ENCODE measurements at places on chromosomes 1 and 21.

DNA sequence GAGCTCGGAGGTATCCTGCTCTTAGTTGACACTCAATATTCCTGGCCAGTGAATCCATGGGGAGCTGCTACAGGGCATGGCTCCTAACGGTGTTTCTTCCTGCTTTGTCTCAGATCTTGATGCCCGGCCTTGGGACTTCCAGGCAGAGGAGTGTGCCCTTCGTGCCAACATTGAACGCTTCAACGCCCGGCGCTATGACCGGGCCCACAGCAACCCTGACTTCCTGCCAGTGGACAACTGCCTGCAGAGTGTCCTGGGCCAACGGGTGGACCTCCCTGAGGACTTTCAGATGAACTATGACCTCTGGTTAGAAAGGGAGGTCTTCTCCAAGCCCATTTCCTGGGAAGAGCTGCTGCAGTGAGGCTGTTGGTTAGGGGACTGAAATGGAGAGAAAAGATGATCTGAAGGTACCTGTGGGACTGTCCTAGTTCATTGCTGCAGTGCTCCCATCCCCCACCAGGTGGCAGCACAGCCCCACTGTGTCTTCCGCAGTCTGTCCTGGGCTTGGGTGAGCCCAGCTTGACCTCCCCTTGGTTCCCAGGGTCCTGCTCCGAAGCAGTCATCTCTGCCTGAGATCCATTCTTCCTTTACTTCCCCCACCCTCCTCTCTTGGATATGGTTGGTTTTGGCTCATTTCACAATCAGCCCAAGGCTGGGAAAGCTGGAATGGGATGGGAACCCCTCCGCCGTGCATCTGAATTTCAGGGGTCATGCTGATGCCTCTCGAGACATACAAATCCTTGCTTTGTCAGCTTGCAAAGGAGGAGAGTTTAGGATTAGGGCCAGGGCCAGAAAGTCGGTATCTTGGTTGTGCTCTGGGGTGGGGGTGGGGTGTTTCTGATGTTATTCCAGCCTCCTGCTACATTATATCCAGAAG lies 16.7 kb downstream of the ALX3 start:
- no peak for DNase-seq

- DNase-seq = peak; percentile 32
Measured at GRCh38 chr1:18646091-18646785, 15.6 kb downstream of the PAX7 start.

- peak; percentile 68 for DNase-seq
Measured at GRCh38 chr1:156140879-156141707, 12.3 kb upstream of the SEMA4A start.

GRCh38 chr1:60423146-60423780 lies 349.7 kb upstream of the C1orf87 start:
- no peak for DNase-seq

DNA sequence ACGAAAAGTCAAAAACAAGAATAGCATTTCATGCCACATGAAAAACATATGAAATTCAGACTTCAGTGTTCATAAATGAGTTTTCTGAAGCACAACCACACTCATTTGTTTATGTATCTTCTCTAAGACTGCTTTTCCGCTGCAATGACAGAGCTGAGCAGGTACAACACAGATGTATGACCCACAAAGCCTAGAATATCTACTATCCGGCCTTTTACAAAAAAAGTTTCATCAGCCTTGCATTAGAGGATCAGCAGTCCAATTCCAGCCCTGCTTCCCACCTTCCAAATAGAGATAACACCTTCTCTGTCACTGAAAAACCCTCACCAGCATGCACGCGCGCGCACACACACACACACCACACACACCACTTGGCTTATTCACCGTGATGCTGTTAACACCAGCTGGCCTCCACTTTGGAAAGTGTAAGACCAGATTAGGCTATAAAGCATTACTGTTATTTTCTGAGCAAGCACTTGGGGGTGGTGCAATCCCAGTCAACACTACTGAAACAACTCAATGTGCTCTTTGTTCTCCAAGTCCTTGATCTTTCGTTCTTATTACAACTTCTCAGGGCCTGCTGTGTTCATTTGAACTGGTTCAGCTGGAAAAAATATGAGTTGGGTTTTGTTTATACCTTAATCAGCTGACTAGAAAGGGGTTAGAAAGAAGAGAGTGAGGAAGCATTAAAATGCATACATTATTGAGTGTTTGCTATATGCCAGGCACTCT lies 90.0 kb downstream of the GLUL start:
- DNase-seq = no peak

GRCh38 chr1:162703708-162704107 lies 71.4 kb downstream of the DDR2 start:
- no peak for DNase-seq

GRCh38 chr21:44337941-44338895 lies 972 bp downstream of the CFAP410 start:
- DNase-seq = peak; percentile 73

- no peak for DNase-seq
Measured at GRCh38 chr1:91817211-91817905, 68.6 kb downstream of the TGFBR3 start.

DNA sequence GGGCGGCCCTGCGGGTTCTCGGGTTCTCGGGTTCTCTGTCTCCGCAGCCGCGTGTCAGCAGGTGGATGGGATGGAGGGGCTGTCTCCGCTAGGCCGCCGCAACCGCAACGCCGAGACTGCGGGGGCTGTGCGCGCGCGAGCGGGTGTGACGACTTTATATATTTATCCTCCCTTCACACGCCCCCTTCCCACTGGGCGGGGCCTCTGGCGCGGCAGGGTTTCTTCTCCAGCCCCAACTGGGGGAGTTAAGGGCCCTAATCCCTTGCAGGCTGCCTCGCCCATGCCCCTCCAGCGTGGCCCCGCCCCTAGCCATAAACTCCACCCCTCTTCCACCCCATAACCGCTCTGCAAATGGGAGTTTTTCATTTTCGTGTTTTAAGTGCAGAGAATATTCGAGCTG lies 3.4 kb downstream of the IGSF21 start:
- peak; percentile 21 for DNase-seq

GRCh38 chr21:37593740-37594471 lies 227.3 kb downstream of the DYRK1A start:
- no peak for DNase-seq

- peak; percentile 59 for DNase-seq
Measured at GRCh38 chr1:60746278-60746791, 336.0 kb upstream of the NFIA start.

DNA sequence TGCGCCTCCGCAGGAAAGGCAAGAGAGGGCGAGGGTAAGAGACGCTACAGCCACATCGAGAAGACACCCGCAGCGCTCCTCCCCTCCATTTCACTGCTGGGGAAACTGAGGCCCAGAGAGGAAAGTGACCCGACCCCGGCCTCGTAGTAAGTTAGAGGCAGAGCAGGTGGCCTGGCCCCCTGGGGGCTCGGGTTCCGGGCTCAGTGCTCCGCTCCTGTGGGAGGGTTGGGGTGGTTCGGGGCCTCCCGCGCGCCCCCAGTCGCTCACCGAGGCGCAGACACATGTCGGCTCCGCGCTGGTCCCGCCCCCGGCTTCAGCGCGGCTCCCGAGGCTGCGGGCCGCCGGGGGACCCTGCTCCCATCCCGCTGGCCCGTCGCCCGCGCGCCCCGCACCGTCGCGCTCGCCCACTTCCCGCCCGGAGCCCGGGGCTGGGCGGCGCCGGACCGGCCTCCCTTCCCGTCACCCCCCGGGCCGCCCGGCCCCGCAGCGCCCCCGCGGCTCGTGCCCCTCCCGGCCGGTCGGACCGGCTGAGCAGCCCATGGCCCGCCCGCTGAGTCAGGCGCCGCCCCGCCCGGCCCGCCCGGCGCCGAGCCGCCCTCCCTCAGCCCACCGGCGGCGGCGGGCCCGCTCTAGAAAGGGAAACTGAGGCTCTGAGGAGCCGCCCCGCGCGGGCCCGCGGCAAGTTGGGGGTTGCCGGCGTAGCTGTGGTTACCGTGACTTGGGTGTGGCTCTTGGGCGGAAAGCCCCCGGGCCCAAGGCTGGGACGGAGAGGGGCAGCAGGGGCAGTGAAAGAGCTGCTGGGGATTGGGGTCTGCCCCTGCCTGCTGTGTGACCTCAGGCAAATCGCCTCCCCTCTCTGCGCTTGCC lies at the start of gene TMEM54:
TSS of gene TMEM54 (minus strand) at position 434 of the 867 bp plus-strand sequence. CDS start at position 283, 151 bp downstream.
- peak; percentile 33 for DNase-seq

GRCh38 chr1:201252944-201253371 lies 30.3 kb upstream of the PKP1 start:
- no peak for DNase-seq

DNA sequence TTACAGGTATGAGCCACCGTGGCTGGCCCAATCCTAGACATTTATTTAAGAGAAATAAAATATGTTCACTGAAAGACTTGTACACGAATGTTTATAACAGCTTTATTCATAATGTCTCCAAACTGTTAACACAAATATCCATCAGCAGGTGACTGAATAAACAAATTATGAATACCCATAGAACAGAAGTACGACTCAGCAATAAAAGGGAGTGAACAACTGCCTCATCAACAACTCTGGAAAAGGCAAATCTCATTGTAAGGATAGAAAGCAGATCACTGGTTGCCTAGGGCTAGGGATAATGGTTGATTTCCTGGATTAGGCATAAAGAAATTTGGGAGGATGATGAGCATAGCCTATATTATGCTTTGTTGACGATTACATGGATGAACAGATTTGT lies 41.7 kb downstream of the GABPA start:
- DNase-seq = no peak

DNA sequence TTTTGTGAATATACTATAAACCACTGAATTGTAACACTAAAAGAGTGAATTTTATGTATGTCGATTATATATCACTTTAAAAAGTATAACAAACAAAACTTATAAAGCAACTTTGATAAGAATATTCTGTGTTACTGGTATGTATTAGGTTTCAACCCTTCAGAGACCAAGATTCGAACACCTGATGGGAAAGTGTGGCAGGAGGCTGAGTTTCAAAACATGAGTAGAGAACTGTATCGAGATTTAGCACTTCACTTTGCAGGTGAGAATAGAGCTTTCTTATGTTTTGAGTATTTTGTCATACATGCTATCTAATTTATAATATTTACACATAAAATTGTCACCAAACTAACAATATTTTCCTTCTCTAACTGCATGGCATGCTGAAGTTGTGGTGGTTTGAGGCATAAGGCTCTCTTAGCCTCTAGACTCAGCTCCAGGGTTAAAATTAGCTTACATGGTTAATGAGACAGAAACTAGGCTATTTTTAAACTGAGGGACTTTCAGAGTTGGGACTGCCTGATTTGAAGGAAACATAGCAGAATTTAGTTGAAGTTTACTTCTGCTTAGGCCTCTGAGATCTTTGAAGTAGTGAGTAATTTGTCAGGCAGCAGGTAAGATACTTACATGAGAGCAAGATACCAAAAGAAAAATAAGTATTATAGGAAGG lies 48.6 kb downstream of the CEP350 start:
- no peak for DNase-seq

GRCh38 chr1:75764057-75764655 lies 21.9 kb upstream of the RABGGTB start:
- DNase-seq = no peak

DNA sequence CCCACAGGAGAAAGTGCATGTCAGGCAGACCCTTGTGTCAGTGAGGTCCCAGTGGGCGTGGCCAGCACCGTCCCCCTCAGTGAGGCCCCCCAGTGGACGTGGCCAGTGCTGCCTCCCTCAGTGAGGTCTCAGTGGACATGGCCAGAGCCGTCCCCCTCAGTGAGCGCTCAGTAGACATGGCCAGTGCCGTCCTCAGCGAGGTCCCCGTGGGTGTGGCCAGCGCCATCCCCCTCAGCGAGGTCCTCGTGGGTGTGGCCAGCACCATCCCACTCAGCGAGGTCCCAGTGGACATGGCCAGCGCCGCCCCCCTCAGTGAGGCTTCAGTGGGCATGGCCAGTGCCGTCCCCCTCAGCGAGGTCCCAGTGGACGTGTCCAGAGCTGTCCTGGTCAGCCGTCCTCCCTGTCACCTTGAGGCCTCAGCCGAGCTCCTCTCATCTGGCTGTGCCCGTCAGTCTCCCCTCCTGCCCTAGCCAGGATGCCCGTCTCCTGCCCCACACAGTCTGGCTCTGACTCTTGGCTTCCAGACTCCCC lies 35.5 kb downstream of the PDE9A start:
- no peak for DNase-seq

- no peak for DNase-seq
Measured at GRCh38 chr1:47337350-47337749, 3.8 kb downstream of the CMPK1 start.

DNA sequence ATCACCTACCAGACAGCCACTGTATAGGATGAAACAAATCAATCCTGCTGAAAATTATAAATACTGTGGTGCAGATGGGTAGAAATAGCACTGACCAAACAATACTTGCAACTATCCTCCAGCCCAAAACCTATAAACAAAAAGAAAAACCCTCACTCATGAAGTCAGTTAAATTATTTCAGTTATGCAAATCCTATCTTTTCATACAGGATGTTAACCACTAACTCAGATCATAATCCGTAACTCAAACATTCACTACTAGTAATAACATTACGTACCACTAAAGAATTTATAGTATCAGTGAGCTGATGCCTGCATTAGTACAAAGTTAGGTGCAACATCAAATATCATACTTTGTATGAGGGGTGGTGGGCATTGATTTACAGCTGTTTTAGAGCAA lies 2.6 kb downstream of the NDC1 start:
- no peak for DNase-seq

DNA sequence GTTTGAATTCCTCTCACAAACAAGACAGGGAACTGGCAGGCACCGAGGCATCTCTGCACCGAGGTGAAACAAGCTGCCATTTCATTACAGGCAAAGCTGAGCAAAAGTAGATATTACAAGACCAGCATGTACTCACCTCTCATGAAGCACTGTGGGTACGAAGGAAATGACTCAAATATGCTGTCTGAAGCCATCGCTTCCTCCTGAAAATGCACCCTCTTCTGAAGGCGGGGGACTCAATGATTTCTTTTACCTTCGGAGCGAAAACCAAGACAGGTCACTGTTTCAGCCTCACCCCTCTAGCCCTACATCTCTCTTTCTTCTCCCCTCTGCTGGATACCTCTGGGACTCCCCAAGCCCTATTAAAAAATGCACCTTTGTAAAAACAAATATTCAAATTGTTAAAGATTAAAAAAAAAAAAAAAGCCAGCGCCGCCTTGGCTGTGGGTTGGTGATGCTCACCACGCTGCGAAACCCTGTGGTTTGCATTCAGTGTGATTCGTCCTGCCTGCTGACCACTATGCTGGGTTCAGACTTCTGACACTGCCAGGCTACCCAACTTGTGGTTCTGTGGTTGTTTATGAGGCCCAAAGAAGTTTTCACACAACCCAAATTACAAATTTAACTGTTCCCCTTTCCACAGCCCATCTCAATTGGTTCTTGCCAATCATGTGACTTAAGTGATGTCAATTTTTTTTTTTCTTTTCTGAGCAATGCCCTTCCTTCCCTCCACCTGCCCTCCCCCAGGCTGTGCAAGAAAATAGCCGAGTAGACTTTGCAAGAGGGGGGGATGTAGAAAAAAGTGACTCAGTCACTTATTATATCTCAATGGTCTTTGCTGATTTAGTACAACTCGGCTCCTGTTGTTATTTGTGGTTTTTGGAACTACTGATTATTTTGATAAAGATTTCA lies at the start of gene RUNX1:
TSS of gene RUNX1 (minus strand) at position 597 of the 912 bp plus-strand sequence.
- no peak for DNase-seq

- no peak for DNase-seq
Measured at GRCh38 chr1:61017651-61018050, 64.7 kb upstream of the NFIA start.

GRCh38 chr1:54424398-54424797 lies 18.2 kb upstream of the SSBP3 start:
- no peak for DNase-seq

- no peak for DNase-seq
Measured at GRCh38 chr1:223765036-223765718, 52.8 kb downstream of the CAPN2 start.

- DNase-seq = no peak
Measured at GRCh38 chr1:94004924-94005323, 95.7 kb upstream of the GCLM start.

GRCh38 chr1:1752636-1753606 lies 25.3 kb downstream of the NADK start:
- DNase-seq = no peak
